ENCODE measurements at places on chromosomes 12 and 14.

DNA sequence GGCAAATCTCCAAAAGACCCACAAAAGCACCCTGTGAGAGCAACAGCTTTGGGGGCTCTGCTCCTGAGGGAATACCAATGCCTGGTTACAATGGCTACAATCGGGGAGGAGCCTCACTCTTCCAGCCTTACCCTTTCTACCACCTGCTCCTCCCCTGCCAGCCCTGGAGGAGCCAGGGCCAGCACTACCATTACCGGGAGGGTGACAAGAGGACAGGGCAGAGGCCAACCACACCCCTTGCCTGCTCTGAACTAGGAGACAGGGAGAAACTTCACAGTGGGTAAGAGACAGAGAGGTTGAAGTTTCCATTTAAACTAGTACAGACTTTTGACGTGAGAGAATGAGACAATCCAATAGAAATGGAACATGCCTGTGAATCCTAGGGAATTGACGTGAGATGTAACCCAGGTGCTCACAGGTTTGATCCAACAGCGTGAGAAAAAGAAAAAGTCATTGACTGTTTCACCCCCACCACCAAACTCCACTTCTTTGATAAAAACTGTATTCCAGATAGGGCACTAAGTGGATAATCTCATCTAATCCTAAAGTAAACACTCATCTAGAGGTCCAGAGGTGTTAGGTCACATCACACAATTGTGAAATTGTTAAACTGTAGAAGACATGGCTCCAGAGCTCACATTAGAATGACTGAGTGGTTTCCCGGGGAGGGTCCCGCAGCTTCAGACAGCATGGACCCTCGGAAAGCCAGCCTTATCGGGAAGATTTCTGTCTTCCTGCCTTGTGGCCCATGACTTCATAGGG lies 8.4 kb upstream of the TC2N start:
- DNase-seq = no peak

DNA sequence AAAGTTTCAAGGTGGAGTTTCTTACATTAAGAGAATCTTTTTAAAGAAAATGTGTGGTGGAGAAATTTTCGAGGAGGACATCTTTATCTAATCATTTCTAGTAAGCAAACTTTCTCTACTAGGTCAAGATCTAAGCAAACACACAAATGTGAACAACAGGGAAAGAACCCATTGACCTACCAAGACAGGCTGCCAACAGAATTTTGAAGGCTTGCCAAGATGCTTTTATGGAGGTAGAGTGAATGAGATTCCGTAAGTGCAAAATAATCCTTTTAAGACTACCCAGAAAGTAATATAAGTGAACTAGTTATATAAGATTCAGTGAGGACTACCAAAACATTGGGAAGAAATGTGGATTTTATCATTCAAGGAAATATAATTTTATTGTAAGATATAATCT lies 357.1 kb upstream of the PDE3A start:
- no peak for DNase-seq

DNA sequence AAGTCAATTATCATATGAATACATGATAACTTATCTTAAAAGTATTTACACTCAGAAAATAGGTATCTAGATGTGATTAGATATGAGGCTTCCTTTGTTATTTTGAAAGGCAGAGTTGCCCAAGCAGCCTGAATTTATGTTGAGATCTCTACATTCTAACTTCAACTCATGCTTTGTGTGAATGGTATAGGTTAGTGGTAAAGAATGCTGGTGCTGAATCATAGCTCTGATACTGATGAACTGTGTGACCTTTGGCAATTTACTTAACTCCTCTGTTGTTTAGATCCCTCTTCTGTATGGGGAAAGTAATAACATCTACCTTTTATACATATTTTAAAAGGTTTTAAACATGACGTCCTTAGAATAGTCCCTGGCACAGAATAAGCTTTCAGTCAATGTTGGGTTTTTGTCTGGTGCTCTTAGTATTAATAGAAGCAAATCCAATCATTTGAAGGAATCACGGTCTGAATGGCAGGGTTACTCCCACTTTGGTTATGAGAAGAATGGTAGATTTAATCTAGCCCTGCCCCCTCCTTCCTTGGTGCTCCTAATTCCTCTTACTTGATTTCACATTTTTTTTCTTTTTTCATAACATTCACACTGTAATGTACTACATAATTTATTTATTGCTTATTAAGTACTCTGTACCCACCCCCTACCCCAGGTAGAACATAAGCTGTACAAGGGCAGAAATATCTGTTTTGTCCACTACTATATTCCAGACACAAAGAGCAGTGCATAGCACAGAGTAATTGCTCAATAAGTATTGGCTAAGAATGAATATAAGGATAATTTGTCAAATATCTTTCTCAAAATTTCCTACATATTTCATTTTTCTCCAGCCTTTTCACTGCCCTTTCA lies 203.3 kb upstream of the KRR1 start:
- DNase-seq = no peak

DNA sequence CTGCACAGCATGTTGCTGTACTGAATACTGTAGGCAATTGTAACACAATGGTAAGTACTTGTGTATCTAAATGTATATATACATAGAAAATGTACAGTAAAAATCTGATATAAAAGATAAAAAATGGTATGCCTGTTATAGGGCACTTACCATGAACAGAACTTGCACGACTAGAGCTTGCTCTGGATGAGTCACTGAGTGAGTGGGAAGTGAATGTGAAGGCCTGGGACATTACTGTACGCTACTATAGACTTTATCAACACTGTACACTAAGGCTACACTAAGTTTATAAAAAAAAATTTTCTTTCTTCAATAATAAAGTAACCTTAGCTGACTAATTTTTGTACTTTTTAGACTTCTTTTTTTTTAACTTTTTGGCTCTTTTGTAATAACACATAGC lies 24.2 kb upstream of the NEDD1 start:
- DNase-seq = no peak
